ENCODE measurements at places on chromosomes 4 and X. TPM values are rescaled to one million over a fixed set of nuclear protein-coding genes. Genes with fewer than 3 reads are reported as not detected.

CC2D2A gene
- total RNA-seq = 31.2 TPM

GRPEL1 gene
- total RNA-seq = 20.2 TPM

FAM9C gene
- not detected for total RNA-seq

TMEM154 gene
- total RNA-seq = 1.4 TPM

PLS3 gene
- 530 TPM for total RNA-seq

TSPAN7 gene
- total RNA-seq = 0.40 TPM

DNA sequence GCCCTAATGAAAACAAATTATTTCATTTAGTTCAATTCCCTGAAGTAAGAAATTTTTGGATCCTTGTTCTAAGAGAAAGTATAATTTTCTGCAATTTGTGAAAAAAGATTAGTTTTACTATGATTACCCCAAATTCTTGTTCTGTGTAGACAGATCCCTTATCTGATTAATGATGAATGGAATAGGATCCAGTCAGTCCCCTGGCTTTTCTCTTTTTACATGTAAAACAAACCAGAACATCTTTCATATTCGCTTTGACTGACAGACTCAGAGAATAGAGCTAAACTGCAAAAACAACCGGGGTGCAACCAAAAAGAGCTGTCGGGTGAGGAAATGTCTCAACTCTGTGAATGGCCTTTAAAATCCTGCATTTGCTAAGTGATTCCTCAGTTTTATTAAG is 93.4 kb upstream of the VEGFC start:
- peaks cover 20% of the 10 kb centered on the region for H3K4me1 ChIP-seq
- no peak overlapping the region for H3K4me3 ChIP-seq
- H3K36me3 ChIP-seq = no peaks in the 10 kb centered on the region
- DNase-seq = no peak
- H3K27me3 ChIP-seq = no peaks in the 10 kb centered on the region
- H3K27ac ChIP-seq = no peak overlapping the region

DNA sequence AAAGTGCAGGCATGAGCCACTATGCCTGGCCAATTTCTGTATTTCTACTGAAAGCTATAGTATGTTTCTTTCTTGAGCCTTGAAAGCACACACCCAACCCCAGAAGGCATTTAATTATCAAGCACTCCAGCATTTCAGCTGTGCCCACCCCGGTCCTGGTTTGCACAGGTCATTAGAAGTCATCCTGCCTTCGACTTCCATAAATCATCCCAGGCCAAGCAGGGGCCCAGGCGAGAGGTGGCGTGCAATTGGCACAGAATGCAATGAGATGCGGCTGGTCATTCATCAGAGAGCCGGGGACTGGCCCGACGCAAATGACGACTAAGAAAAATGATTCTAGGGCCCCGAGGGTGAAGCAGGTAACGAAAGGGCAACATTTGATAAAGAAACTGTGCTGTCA is 24.8 kb upstream of the CRMP1 start:
- no peaks in the 10 kb centered on the region for H3K4me1 ChIP-seq
- H3K27ac ChIP-seq = no peak overlapping the region
- peaks cover 35% of the 10 kb centered on the region for H3K27me3 ChIP-seq
- H3K4me3 ChIP-seq = no peak overlapping the region
- no peaks in the 10 kb centered on the region for H3K36me3 ChIP-seq
- DNase-seq = no peak

DNA sequence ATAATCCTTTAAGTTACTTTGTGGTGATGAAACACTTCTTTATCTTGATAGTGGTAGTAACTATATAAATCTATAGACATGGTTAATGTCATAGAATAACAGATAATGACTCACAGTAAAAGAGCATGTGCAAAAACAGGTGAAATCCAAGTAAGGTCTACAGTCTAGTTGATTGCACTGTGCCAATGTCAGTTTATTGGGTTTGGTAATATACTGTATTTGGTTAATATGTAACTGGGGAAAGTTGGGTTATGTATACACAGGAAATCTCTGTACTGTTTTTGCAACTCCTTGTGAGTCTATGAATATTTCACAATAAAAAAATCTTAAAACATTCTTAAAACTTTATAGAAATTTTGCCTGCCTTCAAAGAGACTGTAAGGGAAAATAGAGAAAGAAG is 1067.6 kb upstream of the FTHL17 start:
- DNase-seq = no peak
- no peak overlapping the region for H3K4me3 ChIP-seq
- no peaks in the 10 kb centered on the region for H3K4me1 ChIP-seq

- no peaks in the 10 kb centered on the region for H3K4me1 ChIP-seq
- H3K27ac ChIP-seq = no peak overlapping the region
- peaks cover 7% of the 10 kb centered on the region for H3K27me3 ChIP-seq
- H3K36me3 ChIP-seq = no peaks in the 10 kb centered on the region
- H3K4me3 ChIP-seq = no peak overlapping the region
Observed at GRCh38 chr4:92483341-92483740, 179.6 kb downstream of the GRID2 start.

DNA sequence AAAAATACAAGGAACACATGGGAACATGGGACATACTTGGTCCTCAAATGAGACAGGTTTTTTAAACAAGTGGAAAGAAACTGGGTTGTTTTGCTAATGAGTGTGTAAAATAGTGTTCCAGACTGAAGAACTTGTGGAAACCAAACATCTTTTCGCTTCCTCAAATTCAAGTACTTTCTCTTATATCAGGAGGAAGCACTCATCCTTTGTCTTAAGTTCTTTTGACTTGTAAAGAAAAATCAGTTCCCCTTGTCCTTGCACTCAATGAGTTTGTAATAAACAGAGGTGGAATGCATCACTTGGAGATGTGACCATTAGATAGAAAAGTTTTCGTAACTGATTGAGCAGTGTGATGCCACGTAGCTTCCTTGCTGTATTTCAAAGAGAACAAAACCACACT is 101.1 kb downstream of the PHOX2B start:
- peaks cover 31% of the 10 kb centered on the region for H3K27me3 ChIP-seq
- DNase-seq = no peak
- H3K4me3 ChIP-seq = no peak overlapping the region
- no peaks in the 10 kb centered on the region for H3K36me3 ChIP-seq
- no peaks in the 10 kb centered on the region for H3K4me1 ChIP-seq
- no peak overlapping the region for H3K27ac ChIP-seq

GRCh38 chr4:141501931-141502330 is 134.5 kb upstream of the IL15 start:
- H3K4me1 ChIP-seq = peaks cover 10% of the 10 kb centered on the region
- no peaks in the 10 kb centered on the region for H3K27me3 ChIP-seq
- H3K36me3 ChIP-seq = no peaks in the 10 kb centered on the region
- DNase-seq = no peak

GRCh38 chr4:87166296-87166854 is 54.0 kb downstream of the KLHL8 start:
- H3K4me1 ChIP-seq = no peaks in the 10 kb centered on the region
- no peaks in the 10 kb centered on the region for H3K27me3 ChIP-seq

GRCh38 chr4:124854968-124855367 is 142.4 kb upstream of the ANKRD50 start:
- no peak for DNase-seq
- H3K4me3 ChIP-seq = no peak overlapping the region
- no peaks in the 10 kb centered on the region for H3K36me3 ChIP-seq
- no peak overlapping the region for H3K27ac ChIP-seq
- no peaks in the 10 kb centered on the region for H3K27me3 ChIP-seq
- peaks cover 3% of the 10 kb centered on the region for H3K4me1 ChIP-seq

GRCh38 chrX:110265661-110266060 is 52.2 kb downstream of the AMMECR1 start:
- H3K4me3 ChIP-seq = no peak overlapping the region
- H3K4me1 ChIP-seq = peaks cover 13% of the 10 kb centered on the region
- no peaks in the 10 kb centered on the region for H3K27me3 ChIP-seq
- H3K27ac ChIP-seq = no peak overlapping the region
- peaks cover 5% of the 10 kb centered on the region for H3K36me3 ChIP-seq

DNA sequence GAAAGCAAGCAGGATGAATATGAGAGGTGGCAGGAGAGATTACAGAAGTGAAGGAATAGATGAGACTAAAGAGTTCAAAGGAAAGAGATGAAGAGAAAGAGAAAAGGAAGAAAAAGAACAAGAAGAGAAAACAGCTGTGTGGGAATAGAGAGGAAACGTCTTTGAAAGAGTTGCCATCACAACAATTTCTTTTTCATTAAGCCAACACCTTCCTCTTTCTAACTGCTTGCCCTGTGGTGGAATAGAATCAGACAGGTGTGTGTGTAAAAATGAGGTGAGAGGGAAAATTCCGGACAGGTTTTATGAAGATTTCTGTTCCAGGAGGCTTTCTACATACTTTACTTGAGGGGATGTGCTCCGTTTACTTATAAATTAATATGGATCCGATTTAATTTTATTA is 28.8 kb downstream of the DTHD1 start:
- H3K36me3 ChIP-seq = no peaks in the 10 kb centered on the region
- H3K27ac ChIP-seq = no peak overlapping the region
- no peaks in the 10 kb centered on the region for H3K27me3 ChIP-seq
- peaks cover 9% of the 10 kb centered on the region for H3K4me1 ChIP-seq
